Inflammatory macrophage treated with lipopolysaccharide for 1 hour (primary cell): ENCODE measurements at places on chromosomes 16 and 17.

DNA sequence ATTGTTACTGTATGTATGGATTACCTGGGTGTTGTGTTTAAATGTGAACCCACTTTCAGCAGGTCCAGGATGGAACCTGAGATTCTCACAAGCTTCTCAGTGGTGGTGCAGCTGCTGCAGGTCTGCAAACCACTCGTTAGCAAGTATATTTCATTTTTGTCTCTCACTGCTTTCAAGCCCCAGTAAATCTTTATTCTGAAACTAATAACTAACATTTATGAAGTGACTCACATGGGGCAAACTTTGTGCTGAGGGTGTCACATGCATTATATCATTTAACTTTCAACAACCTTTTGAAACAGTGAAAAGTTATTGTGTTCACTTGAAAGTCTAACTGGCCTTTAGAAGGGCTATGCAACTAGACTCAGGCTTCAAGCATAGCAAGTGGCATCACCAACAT, 98.9 kb upstream of the DYNLRB2 start:
- no peak for DNase-seq

- DNase-seq: peak; percentile 30
These were observed 1.2 kb downstream of the SRRM2 start for GRCh38 chr16:2753733-2754020.

- no peak for DNase-seq
These were observed 64.4 kb downstream of the EFCAB5 start for GRCh38 chr17:30005709-30006320.

GRCh38 chr17:78337244-78338109, 22.4 kb downstream of the SOCS3 start:
- peak; percentile 99 for DNase-seq

GRCh38 chr17:68302066-68302564, 10.8 kb downstream of the ARSG start:
- no peak for DNase-seq

- DNase-seq: no peak
These were observed 784.6 kb upstream of the EEF2KMT start for GRCh38 chr16:5882087-5882640.

DNA sequence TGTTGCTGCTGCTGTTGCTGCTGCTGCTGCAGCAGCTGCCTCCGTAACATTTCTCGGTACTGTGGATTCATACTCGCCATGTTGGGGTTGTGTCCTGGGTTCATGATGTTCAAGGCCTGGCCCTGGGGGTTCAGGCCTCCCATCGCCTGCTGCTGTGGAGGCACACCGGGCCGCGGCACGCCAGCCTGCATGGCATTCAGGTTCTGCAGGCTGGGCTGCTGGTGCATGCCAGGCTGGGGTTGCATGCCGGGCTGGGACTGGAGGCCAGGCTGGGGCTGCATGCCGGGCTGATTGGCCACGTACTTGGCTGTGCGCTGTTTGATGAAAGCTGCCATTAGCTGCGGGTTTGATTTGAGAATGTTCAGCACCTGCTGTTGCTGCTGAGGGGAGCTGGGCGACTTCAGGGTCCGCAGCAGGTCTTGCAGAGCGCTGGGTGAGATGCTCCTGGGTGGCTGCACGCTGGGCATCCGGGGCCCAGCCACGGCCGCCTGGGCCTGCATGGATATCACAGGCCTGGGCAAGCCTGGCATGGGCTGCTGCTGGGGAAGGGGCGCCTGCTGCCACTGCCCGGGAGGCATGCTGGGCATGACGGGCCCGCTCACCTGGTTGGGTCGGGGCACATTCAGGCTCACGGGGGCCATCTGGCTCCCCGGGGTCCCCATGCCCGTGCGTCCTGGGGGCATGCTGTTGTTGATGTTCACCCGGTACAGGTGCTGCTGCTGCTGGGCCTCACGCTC, 11.3 kb upstream of the TRAP1 start:
- no peak for DNase-seq

DNA sequence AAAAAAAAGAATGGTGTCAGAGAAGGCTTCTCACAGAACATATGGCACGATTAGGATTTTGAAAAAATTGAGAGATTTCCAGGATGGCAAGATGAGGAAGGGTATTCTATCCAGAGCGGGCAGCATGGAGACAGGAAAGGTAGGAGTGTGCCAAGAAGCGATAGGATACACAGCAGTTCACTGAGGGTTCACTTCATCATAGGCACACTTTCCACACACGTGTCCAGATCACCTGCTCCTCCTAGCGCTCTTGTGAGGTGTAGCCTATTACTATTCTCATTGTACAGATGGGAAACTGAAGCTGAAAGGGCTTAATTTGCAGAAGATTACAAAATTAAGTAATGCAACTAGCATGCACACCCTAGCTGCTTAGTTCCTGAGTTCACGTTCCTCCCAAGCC, 6.2 kb upstream of the ELAC2 start:
- no peak for DNase-seq

DNA sequence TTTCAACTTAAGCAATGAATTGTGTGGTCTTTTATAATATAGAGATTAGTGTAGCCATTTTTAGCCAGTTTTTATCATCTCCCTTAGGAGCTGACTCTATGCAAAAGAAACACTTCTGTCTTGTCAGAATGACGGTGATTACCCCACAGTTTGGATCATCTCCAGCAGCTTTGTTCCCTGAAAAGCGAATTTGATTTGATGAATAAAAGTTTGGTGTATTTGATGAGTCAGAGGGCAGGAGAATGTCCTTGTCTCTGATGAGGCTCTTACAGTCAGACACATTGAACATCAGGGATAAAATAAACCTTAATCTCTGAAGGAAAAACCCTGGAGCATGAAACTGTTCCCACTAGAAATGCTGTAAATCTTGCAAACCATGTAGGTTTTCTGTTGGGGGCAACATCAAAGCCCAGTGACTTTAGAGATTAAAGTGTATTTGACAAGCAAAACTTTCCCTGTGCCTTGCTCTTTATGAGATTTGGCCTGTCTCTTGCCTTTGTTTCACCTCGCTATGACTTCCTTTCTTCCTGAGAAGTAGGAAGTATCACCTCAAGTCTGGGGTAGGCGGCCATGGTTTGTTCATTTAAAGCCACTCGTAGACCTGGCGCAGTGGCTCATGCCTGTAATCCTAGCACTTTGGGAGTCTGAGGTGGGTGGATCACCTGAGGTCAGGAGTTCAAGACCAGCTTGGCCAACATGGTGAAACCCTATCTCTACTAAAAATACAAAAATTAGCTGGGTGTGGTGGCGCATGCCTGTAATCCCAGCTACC, 209.3 kb downstream of the FTO start:
- peak; percentile 15 for DNase-seq

DNA sequence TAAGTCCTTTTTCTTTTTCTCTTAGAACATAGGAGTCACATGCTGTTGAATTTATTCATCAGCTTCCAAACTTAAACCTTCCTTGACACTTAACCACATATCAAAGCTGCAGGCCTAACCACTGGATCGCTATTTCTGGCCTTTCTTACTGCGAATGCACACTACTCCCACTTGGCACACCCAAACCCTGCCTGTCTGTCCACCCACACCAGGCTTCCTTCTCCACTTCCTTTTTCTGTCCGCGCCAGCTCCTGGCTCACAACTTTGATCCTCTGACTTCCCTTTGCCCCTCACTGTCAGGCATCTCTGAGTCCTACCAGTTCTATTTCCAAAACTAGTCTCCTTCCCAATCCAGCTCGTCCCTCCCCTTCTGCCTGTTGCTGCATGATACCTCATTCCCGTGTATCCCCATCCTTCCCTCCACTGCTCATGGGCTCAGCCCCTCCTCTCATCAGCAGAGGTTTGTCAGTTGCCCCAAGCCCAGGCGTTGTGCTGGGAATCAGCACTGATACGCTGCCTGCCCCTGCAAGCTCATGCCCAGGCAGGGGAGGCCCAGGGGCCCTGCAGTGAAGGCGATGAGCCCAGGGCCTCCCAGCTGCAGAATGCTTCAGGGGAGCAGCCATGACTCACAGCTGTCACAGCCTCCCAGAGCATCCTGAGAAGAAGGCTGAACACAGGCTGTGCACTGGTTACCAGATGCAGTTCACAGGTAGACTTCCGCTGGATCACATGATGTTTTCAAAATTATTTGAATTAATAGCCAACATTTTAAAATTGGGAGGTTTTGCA, 179.8 kb downstream of the KATNIP start:
- DNase-seq: peak; percentile 73

DNA sequence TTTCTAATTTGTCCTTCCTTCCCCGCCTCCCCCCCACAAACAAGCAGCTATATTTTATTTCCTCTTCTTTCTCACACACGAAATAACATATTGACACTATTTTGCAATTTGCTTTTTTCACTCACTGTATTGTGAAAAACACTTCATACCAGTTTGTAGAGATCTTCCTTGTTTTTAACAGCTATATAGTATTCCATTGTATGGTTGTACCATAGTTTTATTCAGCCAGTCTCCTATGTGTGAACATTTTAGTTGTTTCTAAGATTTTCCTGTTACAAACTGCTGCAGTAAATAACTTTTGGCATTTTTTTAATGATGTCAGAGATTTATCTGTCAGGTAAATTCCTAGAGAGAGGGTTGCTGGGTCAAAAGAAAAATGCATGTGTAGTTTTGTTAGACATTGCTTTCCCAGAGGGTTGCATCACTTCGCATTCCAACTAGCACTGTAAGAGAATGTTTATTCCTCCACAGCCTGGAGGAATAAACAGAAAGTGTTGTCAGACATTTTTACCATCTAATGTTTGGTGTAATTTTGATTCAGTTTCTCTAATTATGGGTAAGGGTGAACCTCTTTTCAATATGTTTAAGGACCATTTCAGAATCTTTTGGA, 101.2 kb downstream of the MRTFB start:
- DNase-seq: no peak

DNA sequence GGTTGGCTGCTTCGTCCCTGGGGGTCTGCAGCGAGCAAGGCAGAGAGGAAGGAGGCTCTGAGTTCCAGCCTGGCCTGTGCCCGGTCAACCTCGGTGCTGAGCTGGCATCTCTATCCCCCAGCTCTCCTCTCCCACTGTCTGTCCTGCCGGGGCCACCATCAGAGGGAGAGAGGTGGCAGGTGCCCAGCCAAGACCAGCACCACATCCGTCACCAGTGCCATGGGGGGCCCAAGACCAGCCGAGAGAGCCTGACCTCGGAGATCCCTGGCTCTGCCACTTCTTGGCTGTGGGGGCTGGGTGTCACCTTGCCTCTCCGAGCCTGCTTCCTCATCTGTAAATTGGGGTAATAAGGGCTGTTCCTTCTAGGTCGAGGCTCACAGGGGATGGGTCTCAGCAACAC, 560 bp upstream of the P2RX1 start:
- peak; percentile 14 for DNase-seq

GRCh38 chr17:75570772-75571171, 16.8 kb upstream of the MYO15B start:
- DNase-seq: no peak

- peak; percentile 60 for DNase-seq
These were observed 203.4 kb downstream of the CCDC182 start for GRCh38 chr17:57541472-57542394.

- DNase-seq: no peak
These were observed 181.9 kb downstream of the SNX29 start for GRCh38 chr16:12158428-12158827.

DNA sequence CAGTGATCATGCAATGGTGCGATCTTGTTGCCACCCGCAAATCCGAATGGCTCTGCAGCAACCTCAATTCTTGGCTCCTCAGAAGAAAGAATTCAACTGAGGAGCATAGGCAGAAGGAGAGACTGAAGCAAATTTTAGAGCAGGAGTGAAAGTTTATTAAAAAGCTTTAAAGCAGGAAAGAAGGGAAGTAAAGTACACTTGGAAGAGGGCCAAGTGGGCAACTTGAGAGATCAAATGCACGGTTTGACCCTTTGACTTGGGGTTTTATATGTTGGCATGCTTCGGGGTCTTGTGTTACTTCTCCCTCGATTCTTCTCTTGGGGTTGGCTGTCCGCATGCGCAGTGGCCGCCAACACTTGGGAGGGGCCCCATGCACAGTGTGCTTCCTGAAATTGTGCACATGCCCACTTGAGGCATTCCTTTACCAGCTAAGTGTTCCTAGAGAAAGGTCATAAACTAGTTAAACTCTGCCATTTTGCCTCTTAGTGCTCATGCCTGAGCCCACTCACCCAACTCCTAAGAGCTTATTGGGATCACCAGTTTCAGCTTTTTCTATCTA, 36.7 kb downstream of the ZNRF1 start:
- no peak for DNase-seq

GRCh38 chr16:89729863-89730593, 8.7 kb downstream of the ZNF276 start:
- DNase-seq: no peak

- DNase-seq: no peak
These were observed 296.3 kb downstream of the HS3ST4 start for GRCh38 chr16:25988084-25988483.

DNA sequence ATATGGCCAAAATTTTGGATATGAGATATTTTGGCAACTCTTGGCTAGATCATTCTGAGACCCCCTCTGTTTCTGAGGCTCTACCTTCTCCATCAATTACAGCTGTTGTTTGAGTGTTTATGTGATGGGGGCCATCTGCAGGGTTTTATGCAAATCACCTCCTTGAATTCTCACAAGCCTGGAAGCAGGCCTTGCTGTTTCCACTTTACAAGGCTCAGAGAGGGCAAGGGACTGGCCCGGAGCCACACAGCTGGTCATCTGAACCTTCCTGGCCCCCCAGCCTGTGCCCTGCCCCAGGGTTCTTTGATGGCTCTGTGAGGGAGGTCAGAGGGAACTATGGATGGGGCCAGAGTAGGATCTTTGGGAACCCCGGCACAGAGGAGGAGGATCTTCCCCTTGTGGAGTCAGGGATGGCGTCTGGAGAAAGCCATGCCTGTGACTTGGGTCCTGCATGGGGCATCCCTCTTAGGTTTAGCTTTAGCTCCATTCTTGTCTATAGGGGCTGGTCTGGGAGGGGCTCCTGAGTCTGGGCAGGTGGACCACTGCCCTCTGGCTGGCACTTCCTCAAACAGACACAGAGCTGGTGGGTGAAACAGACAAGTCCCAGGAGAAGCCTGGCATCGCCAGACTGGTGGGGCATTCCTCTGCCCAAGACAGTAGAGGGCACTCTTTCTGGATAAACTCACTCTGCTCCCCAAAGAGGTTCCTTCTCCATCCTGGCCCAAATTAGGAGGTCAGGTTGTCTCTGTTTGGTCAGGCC, 26.2 kb downstream of the IL21R start:
- DNase-seq: peak; percentile 34

DNA sequence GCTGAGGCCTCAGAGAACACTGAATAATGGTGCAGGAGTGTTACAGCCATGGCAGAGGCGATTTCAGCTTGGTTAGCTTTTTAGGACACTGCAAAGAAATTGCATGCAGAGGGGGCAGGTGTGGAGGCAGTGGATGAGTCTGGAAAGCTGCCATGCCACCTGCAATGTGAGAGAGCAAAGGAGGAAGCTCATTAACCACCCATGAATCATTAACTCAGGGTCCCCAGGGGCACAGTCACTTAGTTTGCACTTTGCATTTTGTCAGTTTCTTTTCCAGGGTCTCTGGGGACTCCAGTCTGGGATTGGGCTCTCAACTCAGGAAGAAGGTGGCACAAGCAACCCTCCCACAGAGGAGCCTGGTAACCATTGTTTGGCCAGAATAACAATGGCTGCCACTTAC, 132.9 kb downstream of the USP31 start:
- DNase-seq: no peak

DNA sequence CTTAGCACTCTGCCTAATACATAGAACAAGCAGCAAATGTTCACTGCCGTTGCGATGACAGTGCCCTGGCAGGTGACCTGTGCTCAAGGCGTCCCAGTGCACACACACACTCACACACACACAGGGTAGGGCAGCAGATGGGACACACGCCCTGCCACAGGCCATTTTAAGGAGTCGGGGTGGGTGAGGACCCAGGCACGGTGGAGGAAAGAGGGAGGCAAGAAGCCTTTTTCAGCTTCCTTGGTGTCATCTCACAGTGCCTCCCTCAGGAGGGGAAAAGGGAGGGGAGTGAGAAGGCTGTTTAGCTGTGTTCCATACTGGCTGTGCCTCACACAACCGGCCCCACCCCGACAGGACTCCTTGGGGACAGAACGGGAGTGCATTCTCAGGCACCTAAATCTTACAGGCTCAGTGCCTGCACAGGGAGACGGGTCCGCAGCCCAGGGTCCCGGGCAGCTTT, 1.5 kb downstream of the PITPNM3 start:
- no peak for DNase-seq
